ENCODE measurements at places on chromosomes 13 and 19.

- no peak for DNase-seq
Observed at GRCh38 chr13:113433391-113433916, 19.8 kb downstream of the ADPRHL1 start.

DNA sequence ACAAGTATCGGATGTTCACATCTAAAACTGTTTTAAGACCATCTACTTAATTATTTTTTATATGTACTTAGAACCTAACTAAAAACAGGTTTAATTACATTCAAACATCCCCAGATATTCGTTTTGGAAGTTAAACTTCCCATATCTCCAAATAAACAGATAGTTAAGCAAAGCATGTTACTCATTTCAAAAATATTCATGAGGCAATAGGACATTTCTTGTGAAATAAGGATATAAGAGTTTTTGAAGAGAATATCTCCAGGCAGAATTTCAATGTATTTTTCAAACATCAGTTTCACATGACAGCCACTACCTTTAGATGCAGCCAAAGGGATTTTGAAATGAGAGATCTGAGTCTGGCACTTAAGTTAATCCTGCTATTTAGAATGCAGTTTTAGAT is 697.5 kb downstream of the SLITRK1 start:
- DNase-seq = peak; percentile 52

- DNase-seq = no peak
Observed at GRCh38 chr13:112350300-112350699, 25.9 kb upstream of the SPACA7 start.

DNA sequence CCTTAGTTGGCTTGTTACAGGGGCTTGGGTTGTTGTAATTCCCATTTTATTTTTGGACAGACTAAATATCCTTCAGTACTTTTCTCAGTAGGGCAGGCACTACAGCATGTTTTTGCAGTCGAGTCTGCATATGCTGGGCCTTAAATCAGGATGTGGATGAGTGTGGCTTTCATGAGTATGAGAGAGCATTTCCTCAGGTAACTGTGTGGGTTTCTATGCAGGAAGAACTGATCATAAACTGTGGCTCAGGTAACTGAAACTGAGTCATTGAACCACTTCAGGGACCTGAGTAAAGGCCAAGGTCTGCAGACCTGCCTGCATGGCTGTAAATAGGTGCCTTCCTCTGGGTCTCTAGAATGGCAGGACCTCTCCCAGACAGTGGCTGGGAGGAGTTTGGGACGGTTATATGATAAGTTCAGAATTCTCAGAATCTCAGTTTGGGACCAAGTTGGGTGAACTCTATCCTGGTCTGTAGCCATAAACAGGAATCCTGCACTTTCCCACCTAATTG is 112.1 kb downstream of the ZNF737 start:
- DNase-seq = no peak

GRCh38 chr13:59337070-59337469 is 826.7 kb downstream of the DIAPH3 start:
- DNase-seq = no peak

GRCh38 chr13:30319130-30319529 is 11.8 kb upstream of the KATNAL1 start:
- no peak for DNase-seq

DNA sequence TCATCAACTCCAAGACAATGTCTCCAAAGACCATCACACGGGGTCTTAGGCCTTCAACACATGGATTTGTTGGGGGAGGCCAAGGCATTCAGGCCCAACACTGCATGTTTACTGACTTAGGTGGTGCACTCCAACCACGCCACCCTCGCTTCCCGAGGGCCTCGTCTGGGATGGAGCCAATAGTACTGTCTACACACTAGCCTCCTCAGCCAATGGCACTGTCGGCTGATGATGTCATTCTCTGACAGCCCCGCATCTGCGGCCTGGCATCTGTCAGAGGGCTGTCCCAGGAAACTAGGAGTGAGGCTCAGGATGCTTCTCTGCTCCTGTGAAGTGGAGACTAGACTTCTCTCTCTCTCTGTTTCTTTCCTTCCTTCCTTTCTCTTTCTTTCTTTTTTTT is 96.6 kb downstream of the TEX26 start:
- DNase-seq = no peak

- DNase-seq = no peak
Observed at GRCh38 chr13:21076253-21076652, 14.9 kb upstream of the LATS2 start.

DNA sequence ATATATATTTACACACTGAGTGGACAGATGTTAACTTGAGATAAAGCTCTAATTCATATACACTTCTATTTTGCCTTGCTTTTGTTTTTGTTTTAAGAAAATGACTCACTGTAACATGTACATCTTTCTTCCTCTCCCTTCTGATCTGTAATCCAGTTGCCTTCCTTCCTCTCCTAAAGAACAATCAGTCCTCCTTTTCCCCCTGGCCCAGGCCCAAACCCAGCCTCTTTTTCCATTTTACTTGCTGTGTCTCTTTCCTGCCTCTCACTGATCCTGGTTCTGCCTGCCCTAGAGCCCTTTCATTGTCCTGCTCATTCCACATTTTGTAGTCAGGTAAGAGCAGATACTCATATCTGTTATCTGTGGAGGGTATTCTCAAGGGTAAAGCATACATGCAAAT is 50.8 kb downstream of the ZAR1L start:
- DNase-seq = peak; percentile 9

- DNase-seq = no peak
Observed at GRCh38 chr19:46533078-46533620, 37.5 kb upstream of the PNMA8B start.

GRCh38 chr13:26465514-26465913 is 92.0 kb upstream of the WASF3 start:
- DNase-seq = no peak

GRCh38 chr19:32822916-32823746 is 46.4 kb downstream of the SLC7A9 start:
- no peak for DNase-seq

GRCh38 chr13:23753458-23753857 is 135.7 kb downstream of the MIPEP start:
- no peak for DNase-seq

- no peak for DNase-seq
Observed at GRCh38 chr13:77714119-77714755, 16.8 kb downstream of the SLAIN1 start.

DNA sequence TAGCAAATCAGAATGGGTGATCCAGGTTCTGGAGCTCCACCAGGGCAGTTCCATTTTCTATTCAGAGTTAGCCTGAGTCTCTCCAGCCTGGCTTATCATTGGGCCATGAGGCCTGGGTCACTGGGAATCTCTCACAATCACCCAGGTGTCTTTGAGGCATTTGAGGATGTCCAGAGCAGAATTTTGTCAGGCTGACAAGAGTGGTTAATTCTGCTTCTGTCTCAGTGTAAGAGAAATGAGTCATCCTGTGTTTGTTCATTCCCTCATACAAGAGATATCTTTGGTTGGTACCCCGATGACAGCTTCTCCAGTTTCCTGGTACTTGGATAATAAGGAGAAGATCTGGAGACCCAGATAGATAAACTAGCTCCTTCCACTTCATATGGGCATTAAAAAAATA is 10.4 kb downstream of the ZNF93 start:
- peak; percentile 30 for DNase-seq

GRCh38 chr13:65926750-65927171 is 1303.4 kb downstream of the PCDH9 start:
- no peak for DNase-seq

DNA sequence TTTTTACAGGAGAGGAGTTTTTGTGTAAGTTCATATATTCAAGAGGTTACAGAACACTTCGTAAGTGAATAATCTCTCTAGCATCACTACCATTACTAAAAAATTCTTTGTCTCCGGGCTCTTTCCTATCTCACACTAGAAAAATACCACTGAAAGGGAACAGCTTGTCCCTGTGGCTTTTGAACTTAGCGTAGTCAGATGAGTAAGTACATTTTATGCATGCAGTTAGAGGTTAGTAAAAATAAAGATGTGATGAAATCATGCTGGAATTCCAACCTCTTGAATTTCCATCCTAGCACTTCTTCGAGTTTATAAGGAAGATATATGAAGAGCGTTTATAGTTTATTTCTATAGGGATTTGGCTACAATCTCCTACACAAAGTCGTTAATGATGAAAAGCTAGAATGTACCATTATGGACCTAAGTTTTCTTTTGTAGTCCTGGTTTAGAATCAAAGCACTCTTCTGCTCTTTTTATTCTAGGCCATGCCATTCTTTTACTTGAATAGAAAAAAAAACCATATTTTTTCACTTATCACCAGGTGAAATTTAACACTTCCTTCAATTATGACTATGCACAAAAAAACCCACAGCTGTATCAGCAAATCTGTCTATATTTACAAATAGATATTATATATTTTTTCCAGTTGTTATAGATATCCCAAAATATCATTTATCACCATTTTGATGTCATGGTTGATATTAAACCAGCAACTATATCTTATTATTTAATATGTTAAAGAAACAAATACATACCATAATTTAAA is 139.9 kb upstream of the PCDH9 start:
- DNase-seq = peak; percentile 38

DNA sequence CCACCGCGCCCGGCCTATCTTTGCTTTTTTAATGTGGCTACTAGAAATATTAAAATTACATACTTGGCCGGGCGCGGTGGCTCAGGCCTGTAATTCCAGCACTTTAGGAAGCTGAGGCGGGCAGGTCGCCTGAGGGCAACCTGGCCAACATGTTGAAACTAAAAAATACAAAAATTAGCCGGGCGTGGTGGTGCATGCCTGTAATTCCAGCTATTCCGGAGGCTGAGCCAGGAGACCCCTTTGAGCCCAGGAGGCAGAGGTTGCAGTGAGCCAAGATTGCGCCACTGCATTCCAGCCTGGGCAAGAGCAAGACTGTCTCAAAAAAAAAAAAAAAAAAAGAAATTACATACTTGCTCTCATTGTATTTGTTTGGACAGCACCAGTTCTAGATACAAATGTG is 34.8 kb upstream of the DPRX start:
- DNase-seq = no peak

- DNase-seq = no peak
Observed at GRCh38 chr13:80555796-80556678, 215.1 kb upstream of the SPRY2 start.

GRCh38 chr19:2538096-2538757 is 62.3 kb downstream of the GADD45B start:
- no peak for DNase-seq

GRCh38 chr19:11843722-11844121 is 4.8 kb upstream of the ZNF439 start:
- DNase-seq = no peak

DNA sequence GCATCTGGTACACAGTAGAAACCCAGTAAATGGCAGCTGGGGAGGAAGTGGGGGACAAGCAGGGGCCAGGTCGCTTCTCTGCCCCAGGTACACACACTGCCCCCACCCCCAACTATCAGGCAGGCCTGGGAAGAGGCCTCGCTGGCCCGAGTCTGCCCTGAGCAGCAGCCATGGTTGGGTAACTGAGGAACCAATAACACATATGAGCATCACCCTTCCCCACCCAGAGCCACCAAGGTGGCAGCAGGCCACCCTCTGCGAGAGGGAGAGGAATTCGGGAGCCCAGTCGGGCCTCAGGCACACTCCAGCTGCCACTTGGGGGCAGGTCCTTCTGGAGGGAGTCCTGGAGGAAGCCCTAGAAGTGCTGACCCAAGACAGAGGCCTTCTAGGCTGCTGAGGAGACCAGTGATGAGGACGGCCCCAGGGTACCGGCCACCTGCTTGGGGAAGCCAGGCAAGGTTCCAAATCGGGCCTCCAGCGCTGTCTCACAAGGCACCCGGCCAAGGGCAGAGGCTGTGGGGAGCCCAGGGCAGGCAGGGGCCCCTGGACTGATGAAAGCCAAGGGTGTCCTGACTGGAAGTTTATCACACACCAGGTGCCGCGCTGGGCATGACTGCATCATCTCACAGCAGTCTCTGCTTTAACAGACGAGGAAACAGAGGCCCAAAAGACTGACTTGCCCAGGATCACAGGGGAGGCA is 14.0 kb upstream of the KPTN start:
- no peak for DNase-seq
